Diencephalon (tissue), 1 donor: ENCODE measurements at places on chromosomes 1 and 21. TPM values are rescaled to one million over a fixed set of nuclear protein-coding genes. Genes with fewer than 3 reads are reported as not detected.

Gene HCRTR1
- 2.5 TPM for total RNA-seq

Gene ORC1
- total RNA-seq: 2.1 TPM

Gene MCOLN2
- total RNA-seq: not detected

Gene S100A14
- total RNA-seq: not detected

Gene B3GALT5
- 3.2 TPM for total RNA-seq

Gene CFAP141
- total RNA-seq: not detected

Gene RYR2
- total RNA-seq: 27.9 TPM

Gene DCST1
- total RNA-seq: not detected

Gene OR2T2
- total RNA-seq: not detected

Gene TIAM1
- 41.8 TPM for total RNA-seq

Gene DMRTA2
- total RNA-seq: 0.92 TPM

Gene DMBX1
- total RNA-seq: 1.8 TPM

Gene TOMM40L
- 23.5 TPM for total RNA-seq

Gene KIRREL1
- 21.2 TPM for total RNA-seq

Gene HMGN1
- total RNA-seq: 127 TPM

Gene GJB5
- not detected for total RNA-seq

Gene NDUFV3
- total RNA-seq: 33.7 TPM

Gene PLXNA2
- 47.5 TPM for total RNA-seq

Gene AMY1A
- total RNA-seq: not detected

Gene CD1D
- total RNA-seq: 0.23 TPM

Gene MUL1
- total RNA-seq: 21.2 TPM

Gene DHRS3
- total RNA-seq: 28.4 TPM

Gene FAM229A
- 2.3 TPM for total RNA-seq

Gene FAM72D
- total RNA-seq: 0.92 TPM

Gene APOBEC4
- 0.23 TPM for total RNA-seq

Gene ACOT11
- 6.7 TPM for total RNA-seq

Gene AJAP1
- 25.4 TPM for total RNA-seq

Gene GJC2
- total RNA-seq: 0.92 TPM

Gene BARHL2
- 1.4 TPM for total RNA-seq

Gene TBX19
- 0.69 TPM for total RNA-seq

Gene S100A2
- total RNA-seq: not detected

Gene CR1
- 0.46 TPM for total RNA-seq

Gene WLS
- 117 TPM for total RNA-seq

Gene SLC5A9
- total RNA-seq: 0.46 TPM

Gene CFHR2
- total RNA-seq: not detected

Gene DENND1B
- total RNA-seq: 55.6 TPM

Gene OR2W3
- 6.0 TPM for total RNA-seq

Gene COL18A1
- total RNA-seq: 19.8 TPM
